Activated CD8-positive, alpha-beta T cell treated with anti-CD3 and anti-CD28 coated beads for 36 hours (primary cell): ENCODE measurements at places on chromosomes 2 and 18. TPM values are rescaled to one million over a fixed set of nuclear protein-coding genes. Genes with fewer than 3 reads are reported as not detected.
A peak's percentile ranks its signal among the peaks of the same experiment; 100 is the strongest.

CCDC85A gene
- not detected for total RNA-seq

GRCh38 chr18:44685296-44685695 lies 4.6 kb downstream of the SETBP1 start:
- no peak overlapping the region for H3K27ac ChIP-seq
- H3K27me3 ChIP-seq = peaks cover 15% of the 10 kb centered on the region
- H3K4me1 ChIP-seq = no peaks in the 10 kb centered on the region
- H3K36me3 ChIP-seq = no peaks in the 10 kb centered on the region
- no peak overlapping the region for H3K4me3 ChIP-seq

GRCh38 chr2:204635478-204635877 lies 90.2 kb downstream of the PARD3B start:
- no peak overlapping the region for H3K4me3 ChIP-seq
- no peaks in the 10 kb centered on the region for H3K36me3 ChIP-seq
- no peaks in the 10 kb centered on the region for H3K4me1 ChIP-seq
- H3K27me3 ChIP-seq = peaks cover 3% of the 10 kb centered on the region
- H3K27ac ChIP-seq = no peak overlapping the region
- DNase-seq = no peak

GRCh38 chr2:177320596-177320995 lies 56.1 kb upstream of the NFE2L2 start:
- no peak overlapping the region for H3K4me3 ChIP-seq
- peaks cover 5% of the 10 kb centered on the region for H3K36me3 ChIP-seq
- H3K4me1 ChIP-seq = no peaks in the 10 kb centered on the region
- H3K27me3 ChIP-seq = no peaks in the 10 kb centered on the region

GRCh38 chr2:97732436-97733340 lies 19.3 kb downstream of the ZAP70 start:
- no peak for DNase-seq
- no peak overlapping the region for H3K27ac ChIP-seq
- H3K36me3 ChIP-seq = peaks cover 73% of the 10 kb centered on the region
- H3K27me3 ChIP-seq = no peaks in the 10 kb centered on the region

DNA sequence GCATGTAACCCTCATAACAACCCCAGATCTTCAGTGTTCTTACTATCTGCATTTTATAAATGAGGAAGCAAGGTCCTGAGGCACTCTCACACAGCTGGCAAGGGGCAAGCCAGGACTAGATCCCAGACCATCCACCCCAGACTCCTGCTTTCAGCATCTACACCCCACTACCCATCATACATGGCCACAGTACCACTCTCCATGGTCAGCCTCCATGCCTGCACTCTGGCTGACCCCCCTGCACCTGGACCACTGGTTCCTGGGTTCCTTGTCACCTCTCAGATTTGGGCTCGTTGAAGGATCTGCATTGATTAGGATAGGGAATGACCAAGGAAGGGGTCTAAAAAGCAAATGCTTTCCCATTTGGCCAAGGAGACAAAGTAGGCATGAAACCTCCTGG lies 36.0 kb upstream of the TEX51 start:
- H3K27me3 ChIP-seq = peaks cover 9% of the 10 kb centered on the region
- no peak overlapping the region for H3K4me3 ChIP-seq
- no peak for DNase-seq
- no peaks in the 10 kb centered on the region for H3K4me1 ChIP-seq

- no peak overlapping the region for H3K27ac ChIP-seq
- H3K4me1 ChIP-seq = no peaks in the 10 kb centered on the region
- no peaks in the 10 kb centered on the region for H3K36me3 ChIP-seq
- H3K4me3 ChIP-seq = no peak overlapping the region
- DNase-seq = no peak
Measured at GRCh38 chr2:229412686-229413085, 141.6 kb upstream of the PID1 start.

DNA sequence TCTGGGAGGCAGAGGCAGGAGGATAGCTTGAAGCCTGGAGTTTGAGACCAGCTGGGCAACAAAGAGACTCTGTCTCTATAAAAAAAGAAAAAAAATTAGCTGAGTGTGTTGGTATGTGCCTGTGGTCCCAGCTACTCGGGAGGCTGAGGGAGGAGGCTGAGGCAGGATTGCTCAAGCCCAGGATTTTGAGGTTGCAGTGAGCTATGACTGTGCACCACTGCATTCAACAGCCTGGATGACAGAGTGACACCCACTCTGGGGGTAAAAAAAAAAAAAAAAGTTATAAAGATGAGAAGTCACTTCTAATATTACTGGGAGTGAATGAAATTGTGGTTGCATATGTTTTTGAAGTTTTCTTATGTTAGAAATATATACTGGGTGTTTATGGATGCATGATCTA lies 71.6 kb downstream of the C2orf74 start:
- no peak overlapping the region for H3K27ac ChIP-seq
- H3K36me3 ChIP-seq = peaks cover 29% of the 10 kb centered on the region
- DNase-seq = peak; percentile 12
